ENCODE measurements at places on chromosomes 1 and 21.

DNA sequence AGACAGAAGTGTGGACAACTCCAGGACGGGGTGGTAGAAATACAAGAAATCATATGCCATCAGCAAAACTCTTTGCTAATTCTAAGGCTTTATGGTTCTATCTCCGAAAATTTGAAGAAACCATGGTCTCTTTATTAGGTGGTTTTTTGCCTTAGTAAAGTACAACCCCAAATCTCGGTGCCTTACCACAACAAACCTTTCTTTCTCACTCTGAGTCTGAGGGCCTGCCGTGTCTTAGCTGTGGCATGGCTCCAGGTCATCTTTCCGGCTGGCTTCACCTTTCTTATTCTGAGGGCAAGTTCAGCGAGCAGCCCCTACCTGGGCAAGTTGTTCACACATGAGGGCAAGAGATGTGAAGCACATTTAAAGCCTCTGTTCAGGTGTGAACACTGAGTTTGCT, 280.6 kb downstream of the TTLL7 start:
- no peak for DNase-seq

DNA sequence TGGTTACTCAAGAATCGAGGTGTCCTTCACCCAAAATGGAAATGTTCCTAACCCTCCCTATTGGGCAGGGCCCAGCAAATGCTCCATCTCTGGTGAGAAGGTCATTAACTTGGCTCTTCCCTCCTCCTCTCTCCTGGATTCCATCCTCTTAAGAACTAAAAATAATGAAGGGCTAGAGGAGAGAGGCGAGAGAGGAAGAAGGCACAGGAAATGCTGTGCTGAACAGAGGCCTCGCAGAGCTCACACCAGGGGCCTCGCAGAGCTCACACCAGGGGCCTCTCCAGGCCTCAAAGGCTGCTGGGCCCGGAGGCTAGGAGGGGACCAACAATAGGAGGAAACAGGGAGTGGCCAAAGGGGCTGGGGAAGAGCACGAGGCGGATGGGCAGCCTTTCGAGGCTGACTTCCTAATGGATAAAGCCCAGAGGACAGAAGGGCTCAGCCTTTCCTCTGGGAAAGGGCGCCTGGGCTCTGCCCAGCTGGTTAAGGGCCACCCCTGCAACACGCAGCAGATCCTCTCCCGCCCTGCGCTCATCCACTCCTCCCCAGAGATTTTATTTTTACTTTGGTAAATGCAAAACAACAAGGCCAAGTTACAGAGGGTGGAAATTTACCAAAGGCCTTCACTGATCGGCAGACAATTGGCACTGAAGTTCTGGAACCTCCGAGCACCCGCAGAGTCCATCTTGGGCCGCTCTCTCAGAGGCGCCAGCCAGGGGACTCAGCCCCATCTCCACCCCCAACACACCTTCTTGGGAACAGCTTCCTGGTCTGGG, 78.5 kb downstream of the ITPKB start:
- no peak for DNase-seq

DNA sequence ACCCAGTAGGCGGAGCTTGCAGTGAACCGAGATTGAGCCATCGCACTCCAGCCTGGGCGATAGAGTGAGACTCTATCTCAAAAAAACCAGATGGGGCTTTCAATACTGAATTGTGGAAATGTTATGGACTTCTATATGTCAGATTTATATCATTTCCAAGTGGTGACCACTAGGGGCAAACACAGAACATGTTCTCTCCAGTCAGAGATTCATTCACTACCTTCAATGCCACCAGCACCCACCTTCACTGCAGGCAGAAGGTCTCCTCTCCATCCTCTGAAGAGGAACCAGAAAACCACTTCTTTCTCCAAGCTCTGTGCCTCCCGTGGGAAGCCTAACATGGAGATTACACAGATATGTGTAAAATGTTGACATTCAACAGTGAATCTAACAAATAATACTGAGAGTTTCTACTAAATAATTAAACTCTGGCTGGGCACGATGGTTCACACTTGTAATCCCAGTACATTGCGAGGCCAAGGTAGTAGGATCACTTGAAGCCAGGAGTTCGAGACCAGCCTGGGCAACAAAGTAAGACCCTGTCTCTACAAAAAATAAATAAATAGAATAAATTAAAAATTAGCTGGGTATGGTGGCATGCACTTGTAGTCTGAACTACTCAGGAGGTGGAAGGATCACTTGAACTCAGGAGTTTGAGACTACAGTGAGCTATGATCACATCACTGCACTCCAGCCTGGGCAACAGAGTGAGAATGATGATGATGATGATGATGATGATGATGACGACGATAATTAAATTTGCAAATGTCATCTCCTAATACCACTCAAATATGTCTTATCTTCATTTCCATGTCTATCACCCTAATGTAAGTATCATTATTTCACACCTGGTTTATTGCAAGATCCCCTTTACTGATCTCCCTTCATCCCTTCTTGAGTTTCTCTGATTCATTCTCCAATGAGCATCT, 151.1 kb downstream of the ZNF281 start:
- DNase-seq: peak; percentile 24

DNA sequence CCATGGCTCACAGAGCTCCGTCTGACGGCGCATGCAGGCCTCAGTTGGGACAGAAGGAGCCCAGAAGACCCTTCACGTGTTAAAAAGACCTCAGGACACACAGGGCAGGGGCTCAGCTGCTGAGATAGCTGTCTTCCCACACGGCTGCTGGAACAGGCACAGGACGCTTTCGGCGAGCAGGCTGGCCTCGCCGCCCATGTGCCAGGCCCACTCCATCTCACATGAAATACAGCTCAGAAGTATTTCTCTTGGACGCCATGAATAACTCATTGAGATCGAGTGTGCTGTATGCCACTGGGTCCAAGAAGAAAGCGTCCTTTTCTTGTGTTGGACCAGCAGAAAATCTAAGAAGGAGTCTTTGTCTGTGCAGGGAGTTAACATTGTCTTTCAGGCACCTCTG, 69.6 kb downstream of the SIM2 start:
- no peak for DNase-seq

GRCh38 chr21:26405735-26406361, 167.2 kb downstream of the CYYR1 start:
- peak; percentile 90 for DNase-seq

- DNase-seq: no peak
Measured at GRCh38 chr1:220924331-220924970, 45.2 kb downstream of the HLX start.
